Midbrain (tissue), 1 donor: ENCODE measurements at places on chromosomes 7 and 10.

GRCh38 chr7:6315746-6316145, 43.3 kb upstream of the CYTH3 start:
- no peak for DNase-seq

GRCh38 chr7:26419198-26419597, 127.5 kb downstream of the SNX10 start:
- DNase-seq: no peak

- no peak for DNase-seq
Observed at GRCh38 chr7:45129181-45129800, 17.8 kb upstream of the TBRG4 start.

DNA sequence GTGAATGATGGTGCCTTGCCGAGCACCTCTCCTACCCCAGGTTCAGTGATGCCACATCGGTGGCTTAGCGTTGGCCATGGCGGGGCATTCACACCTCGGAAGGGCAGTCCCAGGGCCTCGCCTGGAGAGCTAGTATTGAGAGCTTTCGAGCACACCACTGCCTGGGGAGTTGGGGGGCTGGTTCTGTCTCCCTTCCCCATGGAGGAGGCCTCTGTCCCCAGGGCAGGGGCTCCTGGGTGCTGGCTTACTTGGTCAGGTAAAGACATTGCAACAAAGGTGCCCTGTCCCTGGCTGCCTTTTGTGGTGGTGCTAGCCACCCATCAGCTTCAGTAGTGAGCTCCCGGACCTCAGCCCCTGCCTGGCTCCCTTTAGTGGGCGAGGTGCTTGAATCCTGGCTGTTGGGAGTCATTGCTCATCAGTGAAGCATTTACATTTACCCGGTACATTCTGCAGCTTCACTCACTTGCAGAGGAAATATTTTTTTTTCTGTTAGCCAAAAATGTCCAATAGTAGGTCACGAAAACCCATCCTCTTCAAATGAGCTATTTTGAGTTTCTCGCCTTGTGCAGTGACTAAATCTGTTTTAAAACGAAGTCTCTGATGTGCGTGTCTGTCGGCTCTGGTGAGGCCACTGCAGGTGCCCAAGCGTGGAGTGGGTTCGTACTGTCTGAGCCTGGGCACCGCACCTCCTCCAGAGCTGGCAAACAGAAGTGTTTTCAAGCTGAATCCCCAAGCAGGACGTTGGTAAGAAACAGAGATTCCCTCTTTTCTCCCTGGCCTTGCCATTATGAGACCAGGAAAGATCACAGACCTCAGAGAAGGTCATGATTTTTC, 95.5 kb downstream of the INPP5A start:
- DNase-seq: no peak

DNA sequence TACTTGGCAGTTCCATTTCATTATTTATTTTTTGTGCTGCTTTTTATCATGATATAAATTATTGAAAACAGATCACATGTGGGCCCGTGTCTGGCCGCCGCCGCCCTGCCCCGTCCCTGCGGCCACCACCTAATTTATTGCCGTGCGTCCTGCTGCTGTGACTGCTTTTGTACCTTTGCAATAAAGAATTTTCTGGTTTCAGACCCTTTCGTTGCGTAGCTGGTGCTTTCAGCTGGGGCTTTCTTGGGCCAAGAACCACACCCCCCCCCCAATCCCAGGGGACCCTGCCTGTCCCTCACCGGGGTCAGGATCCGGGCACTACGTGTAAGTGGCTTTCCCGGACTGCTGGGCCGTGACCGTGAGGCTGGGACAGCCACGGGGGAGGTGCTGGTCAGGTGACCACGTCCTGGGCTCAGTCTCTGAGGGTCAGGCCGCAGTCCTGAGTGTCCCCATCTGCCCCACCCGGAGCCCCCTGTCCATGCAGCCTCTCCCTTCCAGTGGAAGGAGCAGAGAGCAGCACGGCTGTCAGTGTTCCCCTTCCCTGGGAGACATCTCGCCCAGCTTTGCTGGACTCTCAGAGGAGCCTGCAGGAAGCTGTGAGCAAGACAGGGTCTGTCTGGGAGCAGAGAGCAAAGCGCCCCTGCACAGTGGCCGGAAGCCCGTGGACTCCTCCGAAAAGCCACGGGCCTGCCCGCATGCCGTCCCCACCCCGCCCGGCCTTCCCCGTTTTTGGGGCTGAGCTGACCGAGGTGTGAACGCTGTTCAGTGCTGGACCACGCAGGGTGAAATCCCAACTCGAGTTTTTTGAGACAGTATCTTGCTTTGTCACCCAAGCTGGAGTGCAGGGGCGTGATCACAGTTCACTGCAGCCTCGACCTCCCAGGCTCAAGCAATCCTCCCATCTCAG, 12.6 kb downstream of the MAFK start:
- DNase-seq: no peak
